Stimulated activated CD8-positive, alpha-beta memory T cell treated with anti-CD3 and anti-CD28 coated beads, Interleukin-2, amount 100 ng/mL, for 48 hours (primary cell): ENCODE measurements at places on chromosomes 2 and 18.

- DNase-seq, result no peak
These were observed 31.6 kb upstream of the MREG start for GRCh38 chr2:216044883-216045486.

- no peak for DNase-seq
These were observed 25.6 kb downstream of the HADHB start for GRCh38 chr2:26270373-26270772.

DNA sequence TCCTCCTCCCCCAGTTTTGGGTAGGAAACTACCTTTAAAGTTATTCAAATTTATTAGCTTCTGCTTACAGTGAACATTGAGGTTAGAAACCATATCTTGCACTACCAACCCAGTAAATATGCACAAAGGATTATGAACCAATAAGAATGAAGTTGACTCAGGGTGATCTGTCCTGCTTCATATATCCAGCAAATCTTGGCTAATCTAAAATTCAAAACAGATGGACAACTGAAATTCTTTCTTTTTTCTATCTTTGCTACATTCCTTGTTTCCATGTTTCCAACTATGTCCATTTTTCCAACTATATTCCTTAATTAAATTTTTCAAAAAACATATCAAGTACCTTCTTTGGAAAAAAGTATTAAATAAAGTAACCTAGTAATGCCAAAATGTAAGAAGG lies 149.3 kb downstream of the FAM124B start:
- no peak for DNase-seq

- DNase-seq, result no peak
These were observed 84.5 kb downstream of the DOCK10 start for GRCh38 chr2:224957540-224958461.

GRCh38 chr2:241931976-241932898 lies 62.7 kb downstream of the RTP5 start:
- DNase-seq, result no peak
